ENCODE measurements at places on chromosomes 3 and 15. TPM values are rescaled to one million over a fixed set of nuclear protein-coding genes. Genes with fewer than 3 reads are reported as not detected.

FXR1 gene
- polyA plus RNA-seq = 43.4 TPM

PRR20G gene
- polyA plus RNA-seq = not detected

CFAP100 gene
- not detected for polyA plus RNA-seq

SMCO1 gene
- not detected for polyA plus RNA-seq

CFAP92 gene
- polyA plus RNA-seq = not detected

CORO2B gene
- polyA plus RNA-seq = 9.5 TPM

CPNE4 gene
- not detected for polyA plus RNA-seq

TUSC7 gene
- not detected for polyA plus RNA-seq

CCDC54 gene
- not detected for polyA plus RNA-seq

GPR149 gene
- polyA plus RNA-seq = not detected

DNA sequence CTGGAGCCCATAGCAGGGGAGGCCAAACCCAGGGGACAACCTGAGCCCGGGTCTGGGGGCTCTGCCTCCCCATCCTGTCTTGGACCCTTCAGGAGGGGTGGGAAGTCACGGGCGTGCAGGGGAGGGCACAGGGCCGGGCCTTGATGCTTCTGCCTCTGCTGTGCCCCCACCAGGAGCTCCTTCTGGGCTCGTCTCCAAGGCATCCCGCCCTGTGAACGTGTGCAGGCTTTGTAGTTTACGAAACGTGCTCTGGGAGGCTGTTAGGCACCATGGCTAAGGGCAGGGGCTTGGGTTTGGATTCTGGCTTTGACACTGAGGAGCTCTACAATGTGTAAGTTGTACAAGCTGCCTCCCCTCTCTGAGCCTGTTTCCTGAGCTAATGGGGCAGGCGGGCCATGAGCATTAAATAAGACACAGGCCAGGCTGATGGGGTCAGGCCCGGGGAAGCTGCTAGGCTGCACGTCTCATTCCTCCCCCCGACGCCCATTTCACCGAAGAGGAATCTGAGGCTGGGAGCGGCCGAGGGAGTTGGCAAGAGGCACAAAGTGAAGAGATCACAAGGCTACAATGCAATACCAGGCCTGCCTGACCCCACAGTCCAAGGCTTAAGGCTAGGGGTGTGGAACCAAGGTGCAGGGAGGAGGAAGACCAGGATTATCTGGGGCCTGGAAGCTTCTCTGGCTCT is 19.6 kb downstream of the PLXND1 start:
- peaks cover 6% of the 10 kb centered on the region for H3K27me3 ChIP-seq
- no peak for DNase-seq
- H3K4me1 ChIP-seq = no peaks in the 10 kb centered on the region
- no peaks in the 10 kb centered on the region for H3K36me3 ChIP-seq

GRCh38 chr3:15470261-15470660 is 42.9 kb downstream of the EAF1 start:
- no peaks in the 10 kb centered on the region for H3K4me1 ChIP-seq
- H3K36me3 ChIP-seq = no peaks in the 10 kb centered on the region
- no peak overlapping the region for H3K4me3 ChIP-seq

GRCh38 chr15:72369964-72370363 is 5.8 kb downstream of the HEXA start:
- peaks cover 16% of the 10 kb centered on the region for H3K36me3 ChIP-seq
- H3K4me3 ChIP-seq = no peak overlapping the region
- no peak overlapping the region for H3K27ac ChIP-seq
- DNase-seq = no peak
- peaks cover 73% of the 10 kb centered on the region for H3K4me1 ChIP-seq

- no peaks in the 10 kb centered on the region for H3K27me3 ChIP-seq
- no peak for DNase-seq
- peaks cover 6% of the 10 kb centered on the region for H3K4me1 ChIP-seq
- no peak overlapping the region for H3K27ac ChIP-seq
- H3K4me3 ChIP-seq = no peak overlapping the region
Measured at GRCh38 chr3:58529516-58530353, 7.3 kb downstream of the ACOX2 start.

GRCh38 chr3:37536840-37537239 is 324.8 kb upstream of the CTDSPL start:
- DNase-seq = no peak
- H3K36me3 ChIP-seq = no peaks in the 10 kb centered on the region
- no peaks in the 10 kb centered on the region for H3K4me1 ChIP-seq
- no peak overlapping the region for H3K27ac ChIP-seq
- H3K27me3 ChIP-seq = no peaks in the 10 kb centered on the region

GRCh38 chr3:47870702-47871260 is 67.8 kb downstream of the DHX30 start:
- H3K27me3 ChIP-seq = no peaks in the 10 kb centered on the region
- no peak overlapping the region for H3K27ac ChIP-seq
- peaks cover 16% of the 10 kb centered on the region for H3K36me3 ChIP-seq
- DNase-seq = no peak

- no peak overlapping the region for H3K27ac ChIP-seq
- no peaks in the 10 kb centered on the region for H3K36me3 ChIP-seq
- no peak for DNase-seq
- no peak overlapping the region for H3K4me3 ChIP-seq
- no peaks in the 10 kb centered on the region for H3K27me3 ChIP-seq
- H3K4me1 ChIP-seq = no peaks in the 10 kb centered on the region
Measured at GRCh38 chr3:198027799-198028390, 67.9 kb downstream of the LMLN start.

GRCh38 chr3:107661447-107662123 is 138.8 kb downstream of the BBX start:
- peaks cover 3% of the 10 kb centered on the region for H3K36me3 ChIP-seq
- DNase-seq = no peak
- H3K4me1 ChIP-seq = peaks cover 8% of the 10 kb centered on the region
- no peak overlapping the region for H3K27ac ChIP-seq
- H3K4me3 ChIP-seq = no peak overlapping the region

GRCh38 chr3:4957978-4958377 is 21.3 kb upstream of the BHLHE40 start:
- H3K36me3 ChIP-seq = no peaks in the 10 kb centered on the region
- no peaks in the 10 kb centered on the region for H3K27me3 ChIP-seq
- H3K4me1 ChIP-seq = no peaks in the 10 kb centered on the region
- H3K27ac ChIP-seq = no peak overlapping the region

DNA sequence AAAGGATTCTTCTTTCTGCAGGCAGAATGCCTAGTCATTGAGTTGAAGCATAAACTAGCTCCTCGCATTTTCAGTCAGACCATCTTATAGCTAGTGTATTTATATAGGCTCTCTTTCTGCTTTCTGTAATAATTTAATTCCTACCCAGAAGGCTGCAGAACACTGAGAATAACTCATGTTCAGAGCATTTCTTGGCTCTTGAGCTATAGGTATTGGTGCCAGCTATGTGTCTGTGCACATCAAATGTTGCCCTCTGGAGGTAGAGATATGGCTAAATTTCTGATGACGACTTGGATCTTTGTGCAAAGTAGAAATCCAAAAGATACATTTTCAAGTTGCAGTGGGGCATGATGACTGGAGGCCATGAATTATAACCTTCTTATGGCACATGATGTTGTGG is 336.2 kb upstream of the TPM1 start:
- no peaks in the 10 kb centered on the region for H3K36me3 ChIP-seq
- no peaks in the 10 kb centered on the region for H3K4me1 ChIP-seq
- H3K4me3 ChIP-seq = no peak overlapping the region
- no peaks in the 10 kb centered on the region for H3K27me3 ChIP-seq
- H3K27ac ChIP-seq = no peak overlapping the region

GRCh38 chr15:72192416-72192815 is 5.2 kb downstream of the GRAMD2A start:
- peaks cover 10% of the 10 kb centered on the region for H3K4me1 ChIP-seq
- DNase-seq = no peak
- H3K36me3 ChIP-seq = no peaks in the 10 kb centered on the region
- no peaks in the 10 kb centered on the region for H3K27me3 ChIP-seq

GRCh38 chr3:47163169-47164006 is 525 bp downstream of the SETD2 start:
- peaks cover 42% of the 10 kb centered on the region for H3K4me1 ChIP-seq
- DNase-seq = peak; percentile 82
- no peaks in the 10 kb centered on the region for H3K27me3 ChIP-seq
- H3K27ac ChIP-seq = peak overlapping the region; percentile 93
- no peaks in the 10 kb centered on the region for H3K36me3 ChIP-seq

- no peak overlapping the region for H3K4me3 ChIP-seq
- H3K4me1 ChIP-seq = no peaks in the 10 kb centered on the region
- no peak overlapping the region for H3K27ac ChIP-seq
- DNase-seq = no peak
Measured at GRCh38 chr3:115697263-115698053, 74.1 kb downstream of the GAP43 start.

- H3K4me3 ChIP-seq = no peak overlapping the region
- no peak for DNase-seq
- H3K27ac ChIP-seq = no peak overlapping the region
- peaks cover 18% of the 10 kb centered on the region for H3K4me1 ChIP-seq
Measured at GRCh38 chr3:183701744-183702143, 4.1 kb downstream of the YEATS2 start.

DNA sequence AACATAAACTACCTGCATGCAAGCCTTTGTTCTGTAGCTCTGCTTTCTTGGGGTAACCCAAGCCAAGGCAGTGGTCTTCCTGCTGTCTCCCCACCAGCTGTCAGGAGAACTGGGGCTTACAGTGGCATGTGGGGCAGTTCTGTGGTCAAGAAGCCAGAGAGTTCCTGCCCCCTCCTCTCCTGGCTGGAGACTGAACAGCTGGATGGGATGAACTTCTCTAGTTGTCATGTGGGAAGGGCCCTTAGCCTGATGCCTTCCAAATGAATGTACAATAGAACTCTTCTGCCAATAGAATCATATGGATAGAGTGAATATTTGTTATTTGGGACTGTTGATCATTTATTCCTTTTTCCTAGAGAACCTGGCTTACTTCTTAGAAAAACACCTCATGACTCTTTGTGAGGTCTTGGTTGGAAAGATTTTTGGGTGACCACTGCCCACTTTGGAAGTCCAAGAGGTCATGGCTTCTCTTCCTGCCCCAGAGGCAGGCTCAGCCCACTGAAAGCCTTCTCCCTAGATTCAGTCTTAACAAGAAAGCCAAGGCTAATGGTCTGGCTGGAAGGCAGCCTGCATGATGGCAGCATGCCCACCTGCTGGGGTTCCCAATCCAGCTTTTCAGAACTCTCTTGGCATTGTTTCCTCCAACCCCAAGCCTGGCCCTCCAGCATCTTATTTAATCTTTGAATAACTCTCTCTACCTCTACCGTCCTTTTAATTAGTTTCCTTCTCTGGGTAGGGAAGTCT is 462.9 kb upstream of the PROK2 start:
- no peak for DNase-seq
- H3K36me3 ChIP-seq = no peaks in the 10 kb centered on the region
- H3K27ac ChIP-seq = no peak overlapping the region
- H3K4me1 ChIP-seq = peaks cover 12% of the 10 kb centered on the region
- no peak overlapping the region for H3K4me3 ChIP-seq

DNA sequence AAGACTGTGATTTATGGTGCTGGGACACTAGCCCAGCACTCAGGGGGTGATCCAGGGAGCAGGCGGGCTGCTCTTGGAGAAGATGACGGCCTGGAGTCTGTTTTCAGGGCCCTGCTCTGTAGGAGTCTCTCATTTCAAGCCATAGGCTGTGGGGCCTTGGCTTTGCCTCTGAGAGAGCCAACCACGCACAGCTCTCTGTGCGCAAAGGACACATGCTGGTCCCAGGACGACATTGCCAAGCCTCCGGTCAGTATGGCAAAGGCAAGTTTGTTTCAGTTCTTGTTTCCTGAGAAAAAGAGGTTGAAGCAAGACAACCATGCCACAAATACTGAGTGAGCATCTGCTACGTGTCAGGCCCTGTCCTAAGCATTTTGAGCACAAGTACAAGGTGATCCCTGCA is 197.1 kb downstream of the EPHB1 start:
- no peaks in the 10 kb centered on the region for H3K4me1 ChIP-seq
- H3K36me3 ChIP-seq = no peaks in the 10 kb centered on the region
- no peak overlapping the region for H3K4me3 ChIP-seq

- H3K36me3 ChIP-seq = no peaks in the 10 kb centered on the region
- no peaks in the 10 kb centered on the region for H3K4me1 ChIP-seq
- no peak overlapping the region for H3K4me3 ChIP-seq
- no peaks in the 10 kb centered on the region for H3K27me3 ChIP-seq
- no peak for DNase-seq
Measured at GRCh38 chr15:33968821-33969220, 524 bp downstream of the CHRM5 start.
